Colonic mucosa (tissue), 4 donors: ENCODE measurements at places on chromosomes 16 and 17. TPM values are rescaled to one million over a fixed set of nuclear protein-coding genes. Genes with fewer than 3 reads are reported as not detected.

FOXO3B gene
- 3.0 TPM for total RNA-seq

GRCh38 chr17:62668091-62668804, 40.8 kb downstream of the MRC2 start:
- no peak for DNase-seq

DNA sequence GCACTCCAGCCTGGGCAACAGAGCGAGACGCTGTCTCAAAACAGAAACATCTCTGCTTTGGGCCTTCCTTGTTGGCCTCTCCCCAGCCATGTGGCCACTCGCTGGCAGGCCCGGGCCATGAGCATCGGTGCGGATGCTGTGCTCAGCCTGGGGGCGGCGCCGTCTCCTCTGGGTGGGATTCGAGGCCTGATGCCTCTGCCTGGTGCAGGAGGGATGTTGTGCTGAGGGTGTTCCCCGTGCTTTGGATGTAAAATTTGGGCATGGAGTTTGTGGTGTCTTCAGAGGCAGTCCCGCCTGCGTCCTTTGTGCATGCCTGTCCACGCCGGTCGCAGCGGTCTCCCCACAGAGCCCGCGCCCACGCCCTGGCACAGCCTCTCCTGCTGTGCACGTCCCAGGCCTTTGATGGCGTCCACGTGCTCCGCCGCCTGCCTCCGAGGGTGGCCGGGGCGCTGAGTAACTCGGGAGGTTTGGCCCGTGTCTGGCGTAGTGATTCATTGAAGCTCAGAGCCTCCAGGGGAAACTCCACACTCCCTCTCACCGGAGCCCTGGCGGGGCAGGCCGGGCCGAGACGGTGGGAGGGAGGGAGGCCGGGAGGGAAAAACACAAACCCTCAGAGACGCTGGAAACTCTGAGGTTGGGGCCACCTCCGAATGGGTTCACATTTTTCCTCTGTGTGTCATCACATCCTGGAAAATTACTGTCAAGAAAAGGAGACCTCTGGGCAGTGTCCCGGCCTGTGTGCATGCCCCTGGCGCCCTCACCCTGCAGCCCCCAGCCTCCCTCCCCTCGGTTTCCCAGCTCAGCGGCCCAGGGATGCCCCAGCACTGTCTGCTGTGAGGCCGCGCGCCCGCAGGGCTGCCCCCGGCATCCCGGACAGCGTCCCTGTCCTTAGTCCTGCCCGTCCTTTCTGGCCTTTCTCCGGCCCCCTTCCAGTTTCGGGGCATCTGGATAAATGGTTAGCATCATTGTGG, 19.0 kb downstream of the CENPX start:
- no peak for DNase-seq

GRCh38 chr17:19538095-19539039, 4.7 kb downstream of the SLC47A1 start:
- no peak for DNase-seq

- DNase-seq = no peak
Observed at GRCh38 chr16:55384288-55385247, 60.6 kb downstream of the IRX6 start.

DNA sequence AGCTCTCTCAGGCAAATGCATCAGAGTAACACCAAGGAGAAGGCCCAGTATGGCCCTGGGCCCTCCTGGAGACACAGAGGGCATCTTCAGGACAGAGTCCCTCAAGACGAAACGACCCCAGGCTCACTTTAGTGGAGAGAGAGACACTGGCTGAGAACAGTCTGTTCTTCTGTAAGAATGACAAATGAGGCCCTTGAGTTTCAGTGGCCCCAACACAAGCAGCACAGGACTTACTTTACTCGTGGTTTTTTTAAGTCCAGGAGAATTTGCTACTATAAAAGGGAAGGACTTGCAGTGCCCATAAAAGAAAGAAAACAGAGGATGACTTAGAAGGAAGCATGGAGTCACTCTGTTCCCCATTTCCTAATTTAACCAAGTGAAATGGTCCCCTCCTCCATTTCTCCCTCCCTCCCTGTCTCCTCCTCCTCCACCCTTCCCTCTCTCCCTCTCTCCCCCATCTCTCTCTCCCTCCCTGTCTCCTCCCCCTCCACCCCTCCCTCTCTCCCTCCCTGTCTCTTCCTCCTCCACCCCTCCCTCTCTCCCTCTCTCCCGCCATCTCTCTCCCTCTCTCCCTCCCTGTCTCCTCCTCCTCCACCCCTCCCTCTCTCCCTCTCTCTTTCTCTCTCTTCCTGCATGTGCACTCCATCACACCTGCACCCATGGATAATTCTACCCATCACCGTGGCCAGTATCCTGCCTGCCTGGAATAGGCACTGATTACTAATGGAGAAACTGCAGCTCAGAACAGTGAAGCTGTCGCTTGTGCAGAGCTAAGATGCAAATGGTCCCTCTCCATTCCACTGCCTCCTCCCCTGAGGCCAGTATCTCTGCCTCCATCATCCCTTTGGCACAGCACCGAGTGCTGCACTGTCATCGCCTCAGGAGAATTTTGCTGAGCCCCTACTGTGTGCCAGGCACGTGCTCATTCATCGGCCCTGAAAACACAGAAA, 47.3 kb upstream of the RBFOX3 start:
- DNase-seq = no peak
